ENCODE measurements at places on chromosomes 3 and 15.

GRCh38 chr3:46228260-46229242 is 13.7 kb upstream of the CCR3 start:
- DNase-seq = no peak

GRCh38 chr3:66662894-66663293 is 162.1 kb upstream of the LRIG1 start:
- DNase-seq = no peak

DNA sequence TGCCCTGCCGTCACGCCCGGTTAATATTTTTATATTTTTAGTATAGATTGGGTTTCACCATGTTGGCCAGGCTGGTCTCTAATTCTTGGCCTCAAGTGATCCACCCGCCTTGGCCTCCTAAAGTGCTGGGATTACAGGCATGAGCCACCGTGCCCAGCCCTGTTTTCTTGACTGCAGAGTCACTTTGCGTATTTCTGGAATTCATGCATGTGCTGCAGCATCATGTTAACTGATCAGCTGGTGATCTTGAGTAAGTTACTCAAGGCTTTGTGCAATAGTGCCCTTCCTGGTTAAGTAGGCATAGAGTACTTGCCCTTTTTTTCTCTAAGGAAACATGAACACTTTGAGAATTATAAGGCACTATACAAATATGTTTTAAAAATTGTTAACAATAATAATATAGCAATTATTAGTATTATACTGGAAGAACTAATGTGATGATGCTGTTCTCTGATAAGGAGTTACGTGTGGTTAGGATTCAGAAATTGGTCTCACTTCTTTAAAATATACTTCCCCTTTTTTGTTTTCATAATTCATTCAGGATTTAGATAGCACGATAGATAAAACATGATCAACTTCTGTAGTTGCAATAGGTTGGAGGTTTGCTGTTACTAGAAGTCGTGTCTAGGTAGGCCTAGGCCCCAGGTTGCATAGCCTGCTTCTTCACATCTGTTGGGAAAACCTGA is 33.6 kb downstream of the GPR171 start:
- no peak for DNase-seq

DNA sequence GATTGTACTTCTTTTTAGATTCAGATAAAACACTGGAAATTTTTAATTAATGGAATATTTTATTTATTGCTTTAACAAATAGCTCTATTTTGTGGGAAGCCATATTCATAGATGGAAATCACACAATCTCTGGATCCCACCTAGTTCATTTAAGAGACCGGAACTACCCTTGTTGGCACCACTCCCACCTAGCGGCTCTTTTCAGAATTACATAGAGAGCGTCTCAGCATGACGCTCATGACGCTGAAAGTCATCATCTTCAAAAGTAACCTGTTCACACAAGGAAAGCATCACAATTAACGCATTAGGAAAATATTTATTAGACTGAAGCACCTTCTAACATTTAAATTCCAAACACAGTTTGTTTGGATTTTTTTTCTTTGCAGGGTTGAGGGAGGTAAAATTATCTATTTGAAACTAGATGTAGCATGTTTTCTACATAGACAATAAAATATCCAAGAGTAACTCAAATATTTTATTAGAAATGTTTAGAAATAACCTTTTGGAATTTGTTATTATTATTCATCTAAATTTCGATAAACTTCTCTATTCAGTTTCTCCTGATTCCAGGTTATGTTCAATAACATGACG is 214.9 kb upstream of the ARRDC4 start:
- no peak for DNase-seq

DNA sequence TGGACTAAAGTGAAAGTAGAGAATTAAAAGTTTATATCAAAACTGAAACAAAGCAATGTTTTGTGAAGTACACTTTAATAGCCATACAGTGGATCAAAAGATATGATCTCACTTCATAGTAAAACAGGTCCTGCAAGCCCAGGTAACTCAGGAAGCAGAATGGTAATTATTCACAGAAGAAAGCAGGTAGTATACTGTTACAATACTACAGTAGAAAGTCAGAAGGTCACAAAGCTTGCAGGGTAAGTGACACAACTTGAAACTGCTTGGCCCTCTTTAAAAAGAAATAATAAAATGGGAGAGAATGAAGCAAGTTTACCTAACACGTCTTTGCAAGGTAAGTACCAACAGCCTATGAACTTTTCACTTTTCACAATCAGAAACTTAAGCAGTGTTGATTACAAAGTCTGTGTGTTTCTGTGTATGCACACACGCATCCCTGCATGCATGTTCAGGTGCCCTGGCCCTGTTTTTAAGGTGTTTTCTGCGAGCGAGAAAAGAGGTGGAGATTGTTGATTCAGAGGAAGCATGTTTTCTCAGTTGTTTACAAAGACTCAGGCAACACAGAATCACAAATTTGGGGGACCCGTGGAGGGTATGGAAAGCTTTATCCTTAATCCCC is at the start of gene NAALADL2:
Gene NAALADL2 (plus strand): TSS at position 221 of the 622 bp plus-strand sequence.
- DNase-seq = no peak

GRCh38 chr3:62035402-62036057 is 337.8 kb downstream of the FEZF2 start:
- no peak for DNase-seq

GRCh38 chr3:71168880-71169411 is 414.6 kb downstream of the FOXP1 start:
- DNase-seq = no peak

DNA sequence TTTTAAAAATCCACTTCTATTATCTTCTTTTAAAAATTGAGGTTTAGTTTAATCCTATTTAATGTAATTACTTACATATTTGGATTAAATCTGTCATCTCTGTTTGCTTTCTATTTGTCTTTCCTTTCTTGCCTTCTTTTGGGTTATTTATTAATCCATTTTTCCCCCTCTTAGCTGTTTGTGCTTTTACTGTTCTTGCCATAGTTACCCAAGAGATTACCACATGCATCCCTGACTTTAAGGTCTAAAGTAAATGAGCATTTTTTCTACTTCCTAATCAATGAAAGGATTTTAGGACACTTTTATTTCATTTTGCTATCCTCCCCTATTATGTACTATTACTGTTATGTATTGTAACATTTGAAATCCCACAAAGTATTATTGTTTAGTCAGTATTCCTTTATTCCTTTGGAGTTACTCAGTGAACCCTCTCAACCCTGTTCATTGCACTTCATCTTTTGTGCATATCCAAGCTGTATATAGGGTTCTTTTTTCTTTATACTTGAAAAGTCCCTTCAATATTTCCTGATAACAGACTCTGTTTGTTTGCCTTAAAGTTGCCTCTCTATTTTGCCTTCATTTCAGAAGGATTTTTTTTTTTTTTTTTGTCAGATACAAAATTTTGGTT is 62.7 kb downstream of the MEF2A start:
- DNase-seq = no peak

DNA sequence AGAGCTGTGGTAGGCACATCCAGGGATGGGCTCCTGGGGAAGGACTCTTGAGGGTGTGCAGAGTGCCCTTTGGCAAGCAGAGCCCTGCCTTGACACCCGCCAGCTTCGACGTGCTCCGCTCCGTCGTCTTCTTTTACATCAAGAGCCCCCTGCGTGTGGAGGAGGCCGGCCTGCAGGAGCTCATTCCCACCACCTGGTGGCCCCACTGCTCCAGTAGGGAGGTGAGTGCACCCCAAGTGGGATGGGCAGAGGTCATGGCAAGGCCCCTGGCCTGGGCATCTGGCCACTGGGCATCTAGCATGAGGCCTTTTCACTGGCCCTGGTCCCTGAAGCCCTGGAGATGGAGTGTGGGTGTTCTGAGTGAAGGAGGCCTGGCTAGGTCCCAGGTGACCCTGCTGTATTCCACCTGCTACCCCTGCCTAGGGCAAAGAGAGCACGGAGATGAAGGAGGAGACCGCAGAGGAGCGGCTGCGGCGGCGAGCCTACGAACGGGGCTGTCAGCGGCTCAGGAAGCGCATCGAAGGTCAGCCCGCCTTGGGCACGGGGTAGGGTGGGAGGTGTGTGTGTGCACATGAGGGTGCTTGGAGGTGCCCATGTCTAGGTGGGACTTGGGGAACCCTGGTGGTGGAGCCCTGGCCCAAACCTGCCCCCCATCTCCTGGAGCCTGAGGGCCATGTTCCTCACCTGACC is 12.2 kb downstream of the RNF123 start:
- DNase-seq = no peak

GRCh38 chr3:59531994-59532393 is 482.2 kb upstream of the CFAP20DC start:
- DNase-seq = no peak

DNA sequence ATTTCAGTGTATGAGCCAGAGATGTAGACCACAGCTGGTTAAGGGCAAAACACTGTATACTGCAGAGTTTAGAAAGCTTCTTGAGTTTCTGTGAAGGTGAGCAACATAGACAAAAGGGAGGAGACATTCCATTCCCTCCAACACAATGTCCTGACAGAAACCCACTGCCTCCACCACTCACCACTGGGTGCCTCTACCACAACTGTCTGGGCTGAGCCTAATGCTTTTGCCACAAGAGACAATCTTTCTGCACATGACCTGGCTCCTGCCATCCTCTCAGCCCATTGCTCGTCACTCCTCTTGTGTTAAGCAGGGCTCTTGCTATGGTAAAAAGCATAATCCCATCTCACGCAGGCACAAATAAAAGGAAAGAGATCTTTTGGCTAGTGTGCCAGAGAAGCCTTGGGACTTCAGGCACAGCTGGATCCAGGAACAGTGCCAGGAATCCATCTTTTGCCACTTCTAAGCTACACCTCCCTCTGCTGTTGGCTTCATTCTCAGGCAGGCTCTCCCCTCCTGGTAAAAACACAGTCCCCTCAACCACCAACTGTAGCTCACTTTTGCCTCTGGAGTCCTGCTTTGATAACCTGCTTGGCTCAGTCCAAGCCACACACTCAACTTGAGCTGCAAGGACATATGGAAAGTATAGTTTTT is 140.6 kb upstream of the PRR20G start:
- no peak for DNase-seq

DNA sequence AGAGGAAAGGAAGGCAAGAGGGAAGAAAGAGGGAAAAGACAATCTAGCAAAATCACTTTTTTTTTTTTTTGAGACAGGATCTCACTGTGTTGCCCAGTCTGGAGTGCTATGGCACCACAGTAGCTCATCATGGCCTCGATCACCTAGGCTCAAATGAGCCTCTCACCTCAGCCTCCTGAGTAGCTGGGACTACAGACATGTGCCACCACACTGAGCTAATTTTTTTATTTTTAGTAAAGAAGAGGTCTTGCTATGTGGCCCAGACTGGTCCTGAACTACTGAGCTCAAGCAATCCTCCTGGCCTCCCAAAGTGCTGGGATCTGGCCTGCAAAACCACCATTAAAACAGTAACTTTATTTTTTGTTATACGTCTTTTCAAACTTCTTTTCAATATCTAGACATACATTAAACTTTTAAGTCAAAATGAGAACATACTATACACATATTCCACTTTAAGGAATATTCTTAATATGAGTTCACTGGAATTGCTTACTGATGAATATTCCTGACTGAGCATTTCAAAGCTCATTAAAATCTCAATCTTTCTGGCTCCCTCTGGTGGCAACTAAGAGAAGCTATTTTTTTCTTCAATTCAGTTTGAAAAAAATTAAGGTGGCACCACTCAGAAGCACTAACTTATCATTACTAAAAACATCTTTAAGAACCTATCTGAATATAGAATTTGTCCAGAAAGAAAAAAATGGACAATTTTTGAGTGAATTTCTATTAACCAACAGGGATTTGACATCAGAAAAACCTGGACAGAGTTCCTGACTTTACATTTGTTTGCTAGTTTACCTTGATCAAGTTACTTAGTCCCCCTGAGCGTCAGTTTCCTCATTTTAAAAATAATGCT is 40.9 kb downstream of the UACA start:
- DNase-seq = peak; percentile 31

DNA sequence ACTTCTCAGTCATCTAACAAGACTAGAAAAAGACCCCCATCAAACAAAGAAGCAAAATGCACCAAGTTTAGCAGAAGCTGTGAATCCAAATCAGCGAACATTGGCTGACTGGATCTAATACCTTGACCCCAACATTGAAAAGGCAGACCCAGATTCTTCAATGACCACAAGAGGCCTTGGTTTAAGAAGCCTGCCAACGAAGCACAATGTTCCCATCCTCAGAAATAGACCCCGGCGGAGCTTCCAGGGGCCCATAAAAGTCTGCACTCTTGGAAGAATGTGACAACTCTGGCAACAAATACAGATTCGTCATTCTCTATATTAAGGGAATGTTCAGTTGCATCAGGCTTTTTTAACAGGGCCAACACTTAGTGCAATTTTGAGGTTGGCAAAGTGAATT is 112.8 kb upstream of the BCL6 start:
- DNase-seq = no peak

DNA sequence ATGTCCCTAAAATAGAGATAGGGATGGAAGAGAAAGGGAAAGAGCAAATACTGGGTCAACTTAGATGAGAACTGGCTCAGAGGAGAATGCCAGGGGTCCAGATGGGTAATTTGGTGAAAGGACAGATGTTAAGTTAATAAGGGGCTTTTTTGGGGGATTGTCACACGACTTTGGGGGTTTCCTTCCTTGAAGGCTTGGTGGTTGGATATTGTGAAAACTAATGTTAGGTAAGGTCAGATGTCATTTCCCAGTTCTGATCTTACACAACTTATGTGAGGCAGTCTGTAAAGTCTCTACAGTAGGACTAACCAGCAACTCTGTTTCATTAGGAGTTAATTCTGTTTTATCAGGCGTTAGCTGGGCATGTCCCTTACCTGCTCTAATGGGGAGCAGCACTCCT is 231.1 kb downstream of the NR2F2 start:
- DNase-seq = no peak

- DNase-seq = no peak
These were observed 96.6 kb upstream of the WNT7A start for GRCh38 chr3:13976469-13976868.

DNA sequence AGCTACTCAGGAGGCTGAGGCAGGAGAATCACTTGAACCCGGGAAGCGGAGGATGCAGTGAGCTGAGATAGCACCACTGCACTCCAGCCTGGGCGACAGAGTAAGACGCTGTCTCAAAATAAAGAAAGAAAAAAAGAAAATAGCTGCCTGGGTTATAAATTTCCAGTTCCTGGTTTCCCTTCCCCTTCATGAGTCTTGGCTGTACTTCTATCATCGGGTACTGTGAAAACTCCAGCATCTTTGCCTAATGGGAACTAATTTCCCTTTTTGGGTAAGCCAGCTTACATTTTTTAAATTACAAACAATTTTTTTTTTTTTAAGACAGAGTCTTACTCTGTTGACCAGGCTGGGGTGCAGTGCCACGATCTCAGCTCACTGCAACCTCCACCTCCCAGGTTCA is 15.0 kb downstream of the DENND4A start:
- DNase-seq = no peak

- no peak for DNase-seq
These were observed 12.9 kb upstream of the MGA start for GRCh38 chr15:41647262-41647661.

GRCh38 chr3:87145553-87145952 is 81.6 kb upstream of the CHMP2B start:
- DNase-seq = no peak

- no peak for DNase-seq
These were observed 2.8 kb downstream of the OCA2 start for GRCh38 chr15:28096411-28096669.

DNA sequence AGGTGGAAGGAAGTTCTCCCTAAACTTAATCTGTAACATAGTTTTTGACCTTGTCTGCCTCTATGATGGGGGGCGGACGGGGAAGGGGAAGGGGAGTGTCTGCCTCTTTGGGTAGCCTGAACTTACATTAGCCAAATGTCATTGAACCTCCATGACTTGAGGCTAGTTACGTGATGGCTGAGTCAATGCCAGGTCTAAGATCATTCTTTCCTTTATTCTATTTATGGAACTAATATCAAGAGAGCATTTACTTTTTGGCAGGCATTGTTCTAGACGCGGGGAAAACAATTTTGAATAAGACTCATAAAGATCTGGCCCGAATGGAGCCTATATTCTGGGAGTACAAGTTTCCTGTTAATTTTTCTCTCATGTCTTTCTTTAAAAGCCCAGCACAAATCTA is 340.7 kb upstream of the C2CD4B start:
- DNase-seq = no peak
